ENCODE measurements at places on chromosomes 16 and 17. TPM values are rescaled to one million over a fixed set of nuclear protein-coding genes. Genes with fewer than 3 reads are reported as not detected.

BAHCC1 gene
- total RNA-seq = 18.2 TPM

MYH2 gene
- total RNA-seq = not detected

CD300LG gene
- total RNA-seq = not detected

CRHR1 gene
- total RNA-seq = 0.27 TPM

RRN3 gene
- 41.3 TPM for total RNA-seq

EPX gene
- not detected for total RNA-seq

CTRB2 gene
- total RNA-seq = not detected

CDRT15L2 gene
- not detected for total RNA-seq

PLEKHG4 gene
- total RNA-seq = 18.3 TPM

TOX3 gene
- 0.20 TPM for total RNA-seq

SLC38A8 gene
- not detected for total RNA-seq

SEPTIN12 gene
- total RNA-seq = not detected

TMEM100 gene
- not detected for total RNA-seq

SNAI3 gene
- not detected for total RNA-seq

ERN2 gene
- total RNA-seq = not detected

CRYBA1 gene
- total RNA-seq = not detected

OTOA gene
- total RNA-seq = not detected

PRPSAP2 gene
- 47.9 TPM for total RNA-seq

KRTAP2-1 gene
- not detected for total RNA-seq

KRTAP4-1 gene
- total RNA-seq = 0.32 TPM
